ENCODE measurements at places on chromosomes 2 and 18.

DNA sequence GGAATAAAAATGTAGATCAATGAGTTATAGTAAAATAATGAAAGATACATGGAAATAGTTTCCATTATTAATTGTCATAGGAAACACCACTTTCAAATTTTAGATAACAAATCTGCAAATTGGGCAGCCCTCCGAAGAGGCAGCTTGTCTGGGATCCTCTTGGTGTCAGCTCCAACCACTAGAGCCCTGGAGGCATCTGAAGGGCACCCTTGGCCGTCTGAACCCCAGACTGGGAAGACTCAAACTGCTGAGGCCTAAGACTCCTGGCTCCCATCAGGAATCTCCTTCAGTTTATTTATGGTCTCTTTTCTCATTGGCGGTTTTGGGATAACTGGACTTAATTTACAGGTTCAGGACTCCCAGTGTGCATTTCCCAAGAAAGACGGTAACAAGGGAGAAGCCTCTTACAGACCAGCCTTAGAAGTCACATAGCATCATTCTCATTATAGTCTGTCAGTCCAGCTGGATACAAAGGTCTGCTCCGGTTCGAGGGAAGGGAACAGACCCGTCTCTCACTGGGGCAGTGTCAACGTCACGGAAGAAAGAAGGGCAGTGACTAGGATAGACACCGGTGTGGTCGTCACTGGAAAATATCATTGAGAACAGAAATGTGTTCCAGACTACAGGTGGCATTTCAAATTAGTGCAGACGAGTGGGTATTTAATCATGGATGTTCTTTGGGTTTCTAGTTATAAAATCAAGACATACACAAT is 390.7 kb upstream of the NETO1 start:
- DNase-seq: no peak

DNA sequence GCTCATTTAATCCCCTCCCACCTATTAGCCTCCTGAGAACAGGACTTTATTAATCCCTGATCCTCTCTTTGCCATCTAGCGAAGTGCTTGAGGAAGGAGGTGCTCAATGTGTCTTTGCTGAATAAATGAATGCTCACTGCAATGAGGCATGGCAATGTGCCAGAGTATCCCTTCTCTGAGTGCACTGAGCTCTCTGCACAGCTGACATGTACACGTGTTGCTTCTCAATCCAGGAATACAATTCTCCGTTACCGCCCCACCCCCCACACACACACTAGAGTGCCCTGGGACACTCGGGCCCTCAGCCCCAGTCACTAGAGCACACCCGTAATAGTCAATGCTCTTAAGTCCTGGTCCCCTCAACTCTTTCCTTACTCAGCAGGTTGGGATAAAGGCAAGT is 41.4 kb downstream of the FAM178B start:
- no peak for DNase-seq

- peak; percentile 43 for DNase-seq
These were observed 507 bp downstream of the PKP4 start for GRCh38 chr2:158457092-158457825.

GRCh38 chr2:176642074-176642473 is 372.8 kb downstream of the MTX2 start:
- DNase-seq: no peak

- no peak for DNase-seq
These were observed 2.0 kb downstream of the IDH1 start for GRCh38 chr2:208252716-208253492.

DNA sequence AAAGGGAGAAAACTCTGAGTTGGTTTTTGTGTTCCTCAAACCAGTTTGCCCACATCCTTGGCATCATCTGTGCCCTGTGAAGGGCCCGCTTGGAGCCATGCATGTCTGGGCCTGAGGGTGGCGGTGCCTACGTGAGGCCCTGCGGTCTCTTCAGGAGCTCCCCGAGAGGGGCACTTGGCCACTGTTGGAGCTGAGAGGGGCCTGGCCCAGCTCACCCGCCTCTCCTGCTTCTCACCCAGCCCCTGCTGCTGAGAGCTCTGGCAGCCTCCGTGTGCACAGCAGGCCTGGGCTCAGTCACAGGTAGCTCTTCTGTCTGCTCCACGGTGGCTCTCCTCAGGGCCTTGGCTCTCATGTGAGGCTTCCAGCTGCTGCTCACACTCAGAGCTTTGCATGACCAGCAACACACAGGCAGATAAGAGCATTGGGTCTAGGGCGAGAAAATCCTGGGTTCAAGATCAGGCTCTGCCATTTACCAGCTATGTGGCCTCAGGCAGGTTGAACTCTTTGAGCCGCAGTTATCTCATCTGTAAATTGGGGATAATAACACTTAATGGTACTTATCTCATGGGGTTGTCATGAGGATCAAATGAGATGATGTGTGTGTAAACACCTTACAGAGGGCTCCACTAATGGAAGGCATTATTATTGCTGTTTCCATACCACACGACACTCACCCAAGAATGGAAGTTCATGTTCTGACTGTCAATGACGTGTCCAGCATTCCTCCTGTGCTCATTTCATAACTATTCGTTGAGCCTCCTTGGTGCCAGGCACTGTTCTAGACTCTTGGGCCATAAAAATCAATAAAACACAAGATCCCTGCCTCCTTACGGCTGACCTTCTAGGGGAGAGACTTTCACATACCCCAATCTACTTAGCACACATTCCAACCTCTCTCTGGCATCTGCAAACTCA is 41.6 kb upstream of the PLB1 start:
- DNase-seq: no peak

DNA sequence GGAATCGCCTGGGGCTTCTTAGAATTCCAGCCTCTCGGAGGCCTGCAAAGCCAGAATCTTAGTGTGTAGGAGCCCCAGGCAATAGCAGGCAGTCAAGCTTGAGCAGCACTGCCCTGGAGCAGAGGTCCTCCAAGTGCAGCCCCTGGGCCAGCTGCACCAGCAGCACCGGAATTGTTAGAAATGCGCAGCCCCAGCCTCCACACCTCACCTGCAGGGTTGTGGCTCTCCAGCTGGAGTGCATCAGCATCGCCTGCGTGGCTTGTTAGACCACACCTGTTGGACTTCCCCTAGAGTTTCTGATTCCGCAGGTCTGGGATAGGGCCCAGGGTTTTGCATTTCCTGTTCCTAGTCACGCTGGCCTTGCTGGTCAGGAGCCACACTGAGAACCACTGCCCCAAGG is 100.3 kb downstream of the ASAP2 start:
- DNase-seq: no peak

- no peak for DNase-seq
These were observed 286.1 kb downstream of the SOX11 start for GRCh38 chr2:5978131-5978751.

- DNase-seq: no peak
These were observed 329.7 kb upstream of the NRP2 start for GRCh38 chr2:205352593-205352992.

- no peak for DNase-seq
These were observed 215.3 kb downstream of the STK39 start for GRCh38 chr2:168032091-168032490.

- DNase-seq: no peak
These were observed 33.9 kb downstream of the ZBTB7C start for GRCh38 chr18:48375150-48375800.

Data from T-helper 17 cell (primary cell).